ENCODE measurements at places on chromosomes 6 and 20. TPM values are rescaled to one million over a fixed set of nuclear protein-coding genes. Genes with fewer than 3 reads are reported as not detected.

The CRISP3 gene
- total RNA-seq = not detected

The ERVFRD-1 gene
- total RNA-seq = not detected

DNA sequence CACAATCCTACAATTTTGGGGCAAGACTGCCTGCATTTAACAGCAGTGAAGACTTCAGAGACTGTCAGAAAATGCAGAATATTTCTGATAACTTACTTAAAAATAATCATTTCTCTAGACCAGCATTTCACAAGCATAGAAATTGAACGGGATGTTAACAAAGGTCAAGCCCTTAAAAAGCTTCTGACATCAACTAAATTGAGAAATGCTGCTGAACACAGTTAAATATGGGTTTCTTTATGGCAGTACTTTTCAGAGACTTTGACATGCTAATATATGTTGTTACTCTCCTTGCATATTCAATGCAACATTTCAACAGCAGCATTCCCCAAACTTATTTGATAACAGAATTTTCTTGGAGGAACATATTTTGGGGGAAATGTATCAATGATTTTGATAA, 84.5 kb downstream of the KIF13A start:
- DNase-seq = no peak

DNA sequence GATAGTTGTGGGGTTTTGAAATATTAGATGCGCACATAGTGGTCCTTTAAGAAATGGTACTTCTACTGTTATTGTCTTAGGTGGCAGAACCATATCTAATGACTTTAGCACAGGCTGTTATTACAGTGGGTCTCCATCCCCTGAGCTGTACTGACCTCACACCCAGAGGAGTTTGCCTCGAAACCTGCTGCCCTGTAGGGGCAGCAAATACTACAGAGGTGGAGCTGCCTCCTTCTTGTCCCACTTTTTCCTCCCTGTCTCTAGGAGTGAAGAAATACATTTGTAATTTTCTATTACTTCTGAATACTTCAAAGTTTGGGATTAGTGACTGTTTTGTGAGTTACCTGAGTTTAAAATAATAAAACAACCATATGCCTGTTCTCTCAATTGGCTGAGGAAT, 8.2 kb downstream of the TRIM31 start:
- DNase-seq = no peak

DNA sequence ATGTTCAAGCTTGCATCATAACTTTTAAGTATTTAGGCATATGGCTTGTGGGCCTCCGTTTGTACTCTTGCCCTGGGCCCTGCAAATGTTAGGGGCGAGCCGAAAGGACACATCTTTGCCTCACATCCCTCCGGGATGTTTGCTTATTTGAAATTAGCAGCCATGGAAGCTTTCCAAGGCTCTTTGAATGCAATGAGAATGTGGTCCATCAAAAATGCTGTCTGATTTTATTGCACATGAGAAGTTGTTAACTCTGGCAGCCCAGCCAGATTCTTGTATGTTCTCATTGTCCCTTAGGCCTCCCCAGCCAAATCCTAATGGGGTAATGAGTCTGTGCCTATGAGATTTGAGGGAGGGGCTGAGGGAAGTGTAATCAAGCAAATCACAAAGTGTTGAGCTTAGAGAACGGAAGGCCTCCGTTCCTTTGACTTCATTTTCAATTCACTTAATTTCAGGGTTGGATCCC, 261.2 kb upstream of the MARCKS start:
- no peak for DNase-seq
